Activated CD4-positive, alpha-beta T cell treated with anti-CD3 and anti-CD28 coated beads, Interleukin-2, amount 50 U/mL, for 16 hours (primary cell): ENCODE measurements at places on chromosomes 3 and 15.

DNA sequence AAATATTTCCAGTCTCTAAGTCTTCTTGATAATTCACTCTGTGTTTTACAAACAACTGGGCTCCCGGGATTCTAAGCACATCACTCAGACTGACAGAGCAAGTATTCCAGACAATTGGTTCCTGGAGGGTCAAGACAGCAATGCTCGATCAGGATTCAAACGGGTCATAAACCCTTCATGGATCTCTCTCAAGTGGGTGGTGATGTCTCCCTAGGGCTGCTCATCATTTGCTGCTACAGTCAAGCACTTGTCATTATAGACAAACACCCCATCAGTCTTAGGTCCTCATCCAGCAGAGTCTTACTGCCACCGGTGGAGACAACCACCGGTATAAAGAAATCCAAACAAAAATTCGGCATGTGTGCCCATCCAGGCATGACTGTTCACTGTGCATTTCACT is 921.1 kb downstream of the FHIT start:
- DNase-seq = no peak

GRCh38 chr3:133152056-133152455 is 113.9 kb downstream of the TMEM108 start:
- no peak for DNase-seq

- no peak for DNase-seq
These were observed 1.9 kb downstream of the CCDC12 start for GRCh38 chr3:46974421-46975171.

GRCh38 chr3:36906504-36907149 is 38.2 kb downstream of the TRANK1 start:
- DNase-seq = no peak
